H1 (cell line): ENCODE measurements at places on chromosomes 12 and 14.

DNA sequence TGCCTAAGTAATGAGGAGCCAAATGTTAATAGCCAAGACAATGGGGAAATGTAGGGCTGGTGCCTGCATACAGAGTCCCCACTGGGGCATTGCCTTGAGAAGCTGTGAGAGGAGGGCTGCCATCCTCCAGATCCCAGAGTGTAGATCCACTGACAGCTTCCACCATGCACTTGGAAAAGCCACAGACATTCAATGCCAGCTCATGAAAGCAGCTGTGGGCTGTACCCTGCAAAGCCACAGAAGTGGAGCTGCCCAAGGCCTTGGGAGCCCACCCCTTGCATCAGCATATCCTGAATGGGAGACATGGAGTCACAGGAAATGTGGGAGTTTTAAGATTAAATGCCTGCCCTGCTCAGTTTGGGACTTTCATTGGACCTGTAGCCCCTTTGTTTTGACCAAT is 244.7 kb downstream of the BTG1 start:
- DNase-seq, result no peak

GRCh38 chr12:107477947-107478610 is 207.5 kb upstream of the PWP1 start:
- no peak for DNase-seq

DNA sequence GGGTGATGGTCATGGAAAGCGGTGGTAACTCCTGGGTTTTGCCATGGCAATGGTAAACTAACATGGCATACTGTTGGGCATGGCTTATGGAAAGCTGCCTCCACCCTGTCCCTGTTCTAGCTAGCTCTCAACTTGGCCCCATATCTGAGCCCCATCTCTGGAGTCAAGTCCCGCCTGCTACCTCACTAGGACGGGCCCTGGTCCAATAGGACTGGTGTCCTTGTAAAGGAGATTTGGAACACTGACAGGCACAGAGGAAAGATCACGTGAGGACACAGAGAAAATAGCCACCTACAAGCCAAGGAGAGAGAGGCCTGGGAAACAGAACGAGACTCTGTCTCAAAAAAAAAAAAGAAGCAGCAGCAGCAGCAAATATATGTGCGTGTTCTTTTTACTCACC is 59.8 kb downstream of the RNFT2 start:
- DNase-seq, result no peak

DNA sequence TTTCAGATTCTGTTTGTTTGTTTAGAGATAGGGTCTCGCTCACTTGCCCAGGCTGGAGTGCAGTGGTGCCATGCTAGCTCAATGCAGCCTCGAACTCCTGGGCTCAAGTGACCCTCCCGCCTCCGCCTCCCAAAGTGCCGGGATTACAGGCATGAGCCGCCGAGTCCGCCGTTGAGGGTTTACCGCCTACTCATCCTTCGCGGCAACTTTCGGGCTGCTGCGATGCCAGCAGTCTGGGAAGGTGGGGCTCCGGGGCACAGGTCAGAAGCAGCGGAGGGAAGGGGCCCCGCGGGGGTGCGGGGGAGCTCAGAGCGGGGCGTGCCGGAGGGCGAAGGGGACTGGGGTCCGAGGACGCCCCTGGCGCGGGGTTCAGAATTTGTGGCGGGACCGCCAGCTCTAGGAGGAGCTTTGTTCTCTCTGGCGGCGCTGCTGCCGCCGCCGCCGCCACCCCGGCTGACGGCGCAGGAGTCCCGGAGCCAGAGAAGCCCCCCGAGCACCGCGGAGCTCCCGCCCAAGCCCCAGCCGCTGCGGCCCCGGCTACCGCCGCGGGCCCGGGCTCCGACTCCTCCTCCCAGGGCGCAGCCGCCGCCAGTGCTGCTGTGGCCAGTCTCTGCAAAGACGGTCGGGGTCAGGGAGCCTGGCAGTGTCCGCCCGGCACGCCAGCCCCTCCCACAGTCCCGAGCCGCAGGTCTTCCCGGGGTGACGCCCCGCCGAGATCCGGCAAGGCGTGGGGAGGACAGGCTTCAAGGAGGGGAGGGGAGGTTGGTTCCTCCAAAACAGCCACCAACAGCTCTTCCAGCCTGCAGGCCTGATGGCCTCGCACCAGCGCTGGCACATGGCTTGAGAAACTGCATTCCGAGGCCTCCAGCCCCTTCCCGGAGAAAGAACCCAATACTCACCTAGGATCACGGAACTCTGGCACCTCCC is 10.9 kb upstream of the KRT77 start:
- no peak for DNase-seq

DNA sequence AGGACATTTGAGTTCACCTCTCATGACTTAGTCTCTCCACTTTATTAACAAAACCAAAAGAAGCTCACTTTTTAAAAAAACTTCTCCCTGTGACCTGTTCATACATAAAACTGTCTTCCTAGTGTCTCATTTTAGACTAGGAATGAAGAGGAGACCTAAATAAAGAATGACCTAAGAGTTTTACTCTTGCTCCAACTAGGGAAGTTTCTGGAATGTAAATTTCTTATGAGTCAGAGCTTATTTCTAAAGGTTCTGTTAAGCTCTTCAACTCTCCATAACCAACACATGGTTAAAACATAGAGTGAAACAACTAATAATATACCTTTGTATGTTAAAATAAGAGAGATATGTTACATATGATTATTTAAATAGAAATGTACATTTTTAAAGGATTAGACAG is 369.8 kb downstream of the EMP1 start:
- DNase-seq, result no peak

GRCh38 chr12:3950714-3951320 is 77.6 kb upstream of the PARP11 start:
- no peak for DNase-seq
